ENCODE measurements at places on chromosomes 7 and 10.

GRCh38 chr10:124305131-124305530 is 113.6 kb downstream of the OAT start:
- DNase-seq = no peak

GRCh38 chr10:32141018-32141807 is 85.0 kb upstream of the KIF5B start:
- DNase-seq = no peak

DNA sequence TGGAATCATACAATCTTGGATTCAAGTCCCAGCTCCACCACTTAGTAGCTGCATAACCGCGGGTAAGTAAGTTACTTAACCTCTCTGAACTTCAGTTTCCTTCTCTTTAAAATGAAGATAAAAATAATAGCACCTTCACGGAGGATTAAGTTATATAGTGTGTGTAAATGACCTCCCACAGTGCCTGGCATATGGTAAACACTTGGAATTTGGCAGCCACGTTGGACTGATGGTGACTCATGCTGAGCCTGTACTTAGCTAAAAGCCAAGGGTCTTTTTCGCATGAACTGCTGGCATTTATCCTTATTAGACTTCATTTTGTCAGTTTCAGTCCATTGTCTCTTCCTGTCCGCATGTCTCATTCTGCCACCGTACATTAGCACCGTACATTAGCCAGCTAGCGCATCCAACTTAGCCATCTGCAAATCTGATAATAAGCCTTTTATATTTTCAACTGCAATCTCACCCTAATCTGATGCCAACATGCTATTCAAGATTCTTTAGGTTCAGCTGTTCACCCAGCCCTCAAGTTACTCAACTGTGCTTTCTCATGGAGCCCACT is 11.2 kb downstream of the SLC13A4 start:
- DNase-seq = no peak

- no peak for DNase-seq
Observed at GRCh38 chr7:150804802-150805201, 4.2 kb downstream of the TMEM176A start.

GRCh38 chr7:79730971-79731370 is 277.5 kb upstream of the MAGI2 start:
- no peak for DNase-seq

- DNase-seq = no peak
Observed at GRCh38 chr10:58813573-58813972, 300.9 kb downstream of the BICC1 start.

DNA sequence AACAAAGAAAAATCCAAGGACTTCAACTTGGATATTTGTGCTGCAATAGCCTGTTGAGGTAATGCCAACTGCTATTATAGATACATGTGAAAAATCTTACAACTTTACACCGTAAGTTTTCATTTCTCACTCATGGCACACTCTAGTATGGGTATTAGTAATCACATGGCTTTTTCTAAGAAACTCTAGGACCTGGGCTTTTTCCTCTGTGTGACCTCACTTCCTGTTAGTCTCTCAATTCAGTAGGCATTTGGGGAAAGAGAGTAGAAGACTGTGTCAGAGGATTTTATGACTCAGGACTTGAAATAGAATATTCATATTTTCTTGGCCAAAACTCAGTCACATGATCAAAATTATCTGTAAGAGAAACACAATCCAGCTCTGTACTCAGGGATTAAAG is 1049.9 kb downstream of the REEP3 start:
- no peak for DNase-seq

- DNase-seq = no peak
Observed at GRCh38 chr7:2906197-2906931, 62.3 kb upstream of the GNA12 start.

DNA sequence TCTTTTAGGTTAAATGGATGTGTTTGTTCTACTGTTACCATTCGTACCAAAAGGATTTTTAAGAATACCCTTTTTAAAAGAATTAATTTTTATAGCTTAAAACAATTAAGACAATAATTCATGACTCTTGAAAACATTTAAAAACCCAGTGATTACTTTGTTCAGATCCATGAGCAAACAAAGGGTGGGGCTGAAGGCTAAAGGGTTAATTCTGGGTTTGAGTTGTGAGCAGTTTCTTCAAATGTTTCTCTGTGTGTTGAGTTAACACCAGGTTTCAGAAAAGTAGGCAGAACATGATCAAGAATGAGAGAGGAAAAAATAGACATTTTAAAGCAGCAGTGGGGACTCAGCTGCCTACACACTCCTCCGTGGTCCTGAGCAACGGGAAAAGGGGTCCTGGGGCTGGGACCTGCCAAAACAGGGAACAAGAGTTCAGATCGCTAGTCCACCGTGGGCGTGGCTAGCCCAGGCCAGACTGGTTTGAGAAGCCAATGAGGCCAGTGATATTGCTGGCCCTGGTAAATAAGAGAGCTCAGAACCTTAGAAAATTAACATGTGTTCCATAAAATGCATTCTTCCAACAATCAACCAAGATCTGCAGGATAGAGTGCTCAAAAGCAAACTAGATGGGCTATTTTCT is 14.9 kb upstream of the EZH2 start:
- DNase-seq = no peak

DNA sequence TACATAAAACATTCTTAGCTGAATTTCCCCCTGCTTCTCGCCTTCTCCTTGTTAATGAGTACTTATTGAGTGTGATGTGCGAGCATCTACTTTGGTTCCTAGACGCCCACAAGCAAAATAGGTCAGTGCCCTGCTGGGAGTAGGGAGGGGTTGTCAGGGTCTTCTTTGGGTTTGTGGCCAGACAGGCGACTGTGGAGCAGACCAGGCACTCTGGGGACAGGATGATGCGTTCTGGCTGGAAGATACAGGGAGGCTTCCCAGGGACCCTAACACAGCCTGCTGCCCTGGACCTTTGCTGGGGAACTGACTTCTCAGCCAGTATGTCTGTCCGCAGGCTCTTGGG is 227.2 kb downstream of the CUX1 start:
- DNase-seq = no peak

DNA sequence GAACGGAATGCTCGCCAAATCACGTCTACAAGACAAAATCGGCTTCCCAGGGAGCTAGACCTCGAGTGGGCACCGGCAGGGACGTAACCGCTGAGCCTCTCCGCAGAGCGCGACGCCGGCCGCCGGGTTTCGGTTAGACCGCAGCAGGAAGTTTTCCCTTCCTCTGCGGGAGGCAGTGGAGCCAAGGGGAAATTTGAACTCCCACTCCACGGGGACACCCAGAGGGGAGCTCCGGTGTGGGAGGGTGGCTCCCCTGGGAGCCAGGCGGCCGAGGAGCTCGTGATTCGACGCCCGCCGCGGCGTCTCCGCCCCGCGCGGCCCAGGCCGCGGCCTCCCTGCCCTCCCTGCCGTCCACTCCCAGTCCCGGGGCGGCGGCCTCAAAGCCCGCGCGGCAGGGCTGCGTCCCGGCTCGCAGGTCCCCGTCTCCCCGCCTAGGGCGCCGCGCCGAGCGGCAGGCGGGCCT is 426 bp downstream of the SYPL1 start:
- DNase-seq = no peak

DNA sequence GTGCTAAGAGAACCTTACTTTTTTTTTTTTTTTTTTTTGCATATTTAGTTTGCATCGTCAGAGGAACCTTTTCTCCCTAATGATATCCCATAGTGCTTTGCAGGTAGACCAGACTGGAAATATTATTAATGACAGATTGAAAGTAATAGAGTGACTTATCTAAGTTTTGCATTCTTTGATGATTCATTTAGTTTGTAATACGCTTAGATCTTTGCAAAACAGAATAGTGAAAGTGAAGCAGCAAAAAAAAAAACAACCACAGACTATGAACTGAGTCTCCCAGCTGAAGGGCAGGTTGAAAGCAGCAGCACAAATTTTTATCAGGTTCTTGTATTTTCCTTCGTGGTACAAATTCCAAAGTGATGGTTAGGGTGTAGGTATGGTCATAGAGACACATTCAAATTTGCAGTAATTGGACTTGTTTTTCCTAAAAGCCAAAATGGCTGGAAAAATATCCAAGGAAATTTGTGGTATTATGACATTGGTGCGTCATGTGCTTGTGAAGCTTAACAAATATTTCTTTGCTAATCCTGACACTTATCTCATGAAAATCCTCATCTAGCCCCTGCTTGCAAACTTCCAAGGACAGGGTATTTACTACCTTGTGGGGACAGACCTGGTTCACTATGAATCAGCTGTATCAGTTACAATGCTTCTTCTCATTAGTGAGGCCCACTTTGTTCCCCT is 81.8 kb upstream of the CREB5 start:
- DNase-seq = no peak

GRCh38 chr10:48331436-48331835 is 25.0 kb downstream of the MAPK8 start:
- no peak for DNase-seq

- no peak for DNase-seq
Observed at GRCh38 chr7:14639329-14639728, 263.2 kb downstream of the DGKB start.

- no peak for DNase-seq
Observed at GRCh38 chr10:79188154-79188965, 119.6 kb downstream of the ZMIZ1 start.

DNA sequence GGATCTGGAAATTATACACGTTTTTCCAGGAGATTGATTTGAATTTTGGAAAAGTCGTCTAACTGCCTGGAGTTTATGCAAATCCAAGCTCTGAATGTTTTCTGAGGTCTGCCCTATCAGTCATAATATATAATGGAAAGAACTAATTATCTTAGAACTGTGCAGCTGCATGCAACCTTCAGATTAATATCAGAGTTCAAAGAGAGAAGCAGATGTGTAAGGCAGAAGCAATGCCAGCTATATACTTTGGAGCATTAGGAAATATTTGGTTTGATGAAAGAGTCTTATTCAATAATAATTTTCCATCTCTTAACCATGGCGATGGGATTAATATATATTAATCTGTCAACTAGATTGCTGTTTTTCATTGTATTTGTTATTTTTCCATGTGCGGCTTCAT is 500.9 kb downstream of the NEBL start:
- no peak for DNase-seq

GRCh38 chr7:149529136-149529718 is 31.6 kb upstream of the ZNF746 start:
- no peak for DNase-seq

DNA sequence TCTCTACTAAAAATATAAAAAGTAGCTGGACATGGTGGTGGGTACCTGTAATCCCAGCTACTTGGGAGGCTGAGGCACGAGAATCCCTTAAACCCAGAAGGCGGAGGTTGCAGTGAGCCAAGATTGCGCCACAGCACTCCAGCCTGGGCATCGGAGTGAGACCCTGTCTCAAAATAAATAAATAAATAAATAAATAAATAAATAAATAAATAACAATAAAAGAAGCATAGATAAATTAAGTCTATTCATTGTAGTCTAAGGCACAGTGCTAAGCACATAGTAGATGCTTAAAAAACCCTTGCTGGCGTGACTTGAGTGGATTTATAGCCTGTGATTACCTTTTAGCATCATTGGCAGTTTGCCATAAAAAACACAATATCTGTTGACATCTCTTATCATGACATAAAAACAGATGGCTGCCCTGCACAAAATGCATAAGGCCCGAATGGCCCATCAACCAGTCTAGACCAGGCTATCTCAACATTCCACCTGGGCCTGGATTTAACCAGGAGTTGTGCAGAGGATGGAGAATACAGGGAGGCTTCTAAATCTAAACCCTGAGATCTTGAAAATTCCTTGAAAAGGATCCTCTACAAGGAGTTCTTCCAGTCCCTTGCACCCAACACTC is 94.9 kb downstream of the PRLHR start:
- DNase-seq = no peak

DNA sequence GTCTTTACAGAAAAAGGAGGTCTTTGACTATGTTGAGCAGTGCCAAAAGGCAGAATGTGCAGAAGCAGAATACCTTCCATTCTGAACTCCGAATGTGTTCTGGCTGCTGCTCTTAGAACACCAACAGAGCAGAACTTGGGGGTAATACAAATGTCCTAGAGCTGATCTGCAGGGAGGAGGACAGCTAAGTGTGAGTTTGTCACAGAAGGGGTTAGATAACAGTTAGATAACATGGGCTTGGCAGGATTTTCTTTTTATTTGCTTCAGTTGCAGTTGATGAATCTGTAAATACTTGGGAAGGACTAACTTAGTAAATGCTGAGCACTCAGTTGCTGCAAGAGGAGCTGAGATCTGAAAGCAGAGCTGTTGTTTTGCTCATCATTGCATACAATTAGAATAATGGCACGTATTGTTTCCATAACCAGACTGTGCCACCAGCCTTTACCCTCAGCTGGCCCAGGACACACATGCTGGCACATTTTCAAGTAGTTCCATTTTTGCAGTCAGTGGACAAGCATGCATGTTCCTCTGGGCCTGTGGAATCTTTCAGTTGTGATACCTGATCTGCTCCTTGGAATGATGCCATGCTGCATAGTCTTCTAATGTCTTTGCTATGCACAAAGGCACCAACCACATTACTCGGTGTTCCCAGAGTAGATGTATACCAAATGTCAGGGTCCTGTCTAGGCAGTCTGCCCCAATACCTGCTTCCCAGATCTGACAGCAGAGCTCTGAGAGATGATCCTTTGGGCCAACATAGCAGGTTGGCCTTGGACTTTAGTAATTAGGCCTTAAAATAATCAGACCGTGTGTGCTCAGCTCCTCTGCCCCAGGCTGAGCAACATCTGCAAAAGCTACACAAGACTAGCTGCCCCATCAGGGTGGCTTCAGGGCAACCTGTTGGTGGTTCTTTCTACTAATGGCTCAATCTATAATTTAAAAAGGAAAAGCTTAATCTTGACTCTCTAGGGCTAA is 55.7 kb downstream of the GSDME start:
- DNase-seq = no peak

GRCh38 chr7:88111954-88112471 is 107.8 kb downstream of the SRI start:
- no peak for DNase-seq

DNA sequence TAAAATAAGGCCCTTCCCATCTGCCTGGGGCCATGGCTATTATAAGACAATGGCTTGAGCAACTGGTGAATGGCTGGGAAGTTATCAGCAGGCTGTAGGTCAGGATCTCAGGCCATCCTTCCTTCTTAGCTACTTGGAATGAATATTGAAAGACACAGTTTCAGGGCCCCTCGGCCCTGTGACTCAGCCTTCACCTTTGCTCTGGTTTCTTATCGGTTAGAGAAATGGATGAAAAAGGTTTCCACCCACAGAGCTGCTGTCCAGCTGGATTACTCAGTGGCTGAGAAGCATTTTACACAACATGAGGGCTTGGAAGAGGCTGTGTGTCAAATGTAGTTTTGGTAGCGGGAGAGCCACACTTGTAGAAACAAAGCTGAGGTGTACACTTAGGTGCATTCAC is 9.4 kb downstream of the ACSL5 start:
- DNase-seq = no peak

DNA sequence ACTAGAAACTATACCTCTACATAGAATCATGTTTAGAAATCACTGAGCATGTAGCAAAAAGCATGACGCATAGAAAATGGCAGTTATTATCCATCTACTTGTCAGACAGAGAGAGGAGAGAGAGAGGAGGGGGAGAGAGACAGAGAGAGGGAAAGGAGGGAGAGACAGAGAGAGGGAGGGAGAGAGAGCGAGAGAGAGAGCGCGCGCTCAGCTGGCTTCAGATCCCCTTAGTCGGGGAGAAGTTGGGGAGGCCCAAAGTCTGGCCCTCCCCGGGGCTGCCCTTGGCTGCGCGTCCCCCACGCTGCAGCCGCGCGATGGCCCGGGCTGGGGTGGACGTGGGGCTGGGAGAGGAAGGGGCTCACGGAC is 37.0 kb downstream of the CNPY1 start:
- no peak for DNase-seq

GRCh38 chr10:85642421-85643170 is 724.0 kb downstream of the GRID1 start:
- DNase-seq = no peak

GRCh38 chr7:107332488-107333269 is 137.2 kb upstream of the GPR22 start:
- DNase-seq = no peak

- no peak for DNase-seq
Observed at GRCh38 chr7:69687739-69688433, 89.6 kb downstream of the AUTS2 start.
